Fibroblast of skin of scalp (primary cell): ENCODE measurements at places on chromosomes 3 and 15.
A peak's percentile ranks its signal among the peaks of the same experiment; 100 is the strongest.

DNA sequence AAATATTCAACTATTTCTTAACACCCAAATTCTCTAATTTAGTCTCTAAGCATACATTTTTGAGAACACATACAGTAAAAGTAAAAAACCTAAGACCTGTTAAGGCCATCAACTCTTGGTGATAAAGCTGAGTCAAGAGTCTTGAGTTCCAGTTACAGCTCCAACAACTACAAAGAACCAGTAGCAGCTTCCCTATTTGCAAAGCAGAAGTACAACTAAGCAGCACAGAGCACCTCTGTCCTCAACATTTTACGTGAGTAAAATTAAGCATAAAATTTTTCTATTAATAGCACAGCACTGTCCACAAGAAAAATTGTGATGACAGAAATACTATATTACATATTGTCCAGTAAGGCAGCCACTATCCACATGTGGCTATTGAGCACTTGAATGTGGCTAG is 4.4 kb downstream of the PCOLCE2 start:
- DNase-seq: no peak

DNA sequence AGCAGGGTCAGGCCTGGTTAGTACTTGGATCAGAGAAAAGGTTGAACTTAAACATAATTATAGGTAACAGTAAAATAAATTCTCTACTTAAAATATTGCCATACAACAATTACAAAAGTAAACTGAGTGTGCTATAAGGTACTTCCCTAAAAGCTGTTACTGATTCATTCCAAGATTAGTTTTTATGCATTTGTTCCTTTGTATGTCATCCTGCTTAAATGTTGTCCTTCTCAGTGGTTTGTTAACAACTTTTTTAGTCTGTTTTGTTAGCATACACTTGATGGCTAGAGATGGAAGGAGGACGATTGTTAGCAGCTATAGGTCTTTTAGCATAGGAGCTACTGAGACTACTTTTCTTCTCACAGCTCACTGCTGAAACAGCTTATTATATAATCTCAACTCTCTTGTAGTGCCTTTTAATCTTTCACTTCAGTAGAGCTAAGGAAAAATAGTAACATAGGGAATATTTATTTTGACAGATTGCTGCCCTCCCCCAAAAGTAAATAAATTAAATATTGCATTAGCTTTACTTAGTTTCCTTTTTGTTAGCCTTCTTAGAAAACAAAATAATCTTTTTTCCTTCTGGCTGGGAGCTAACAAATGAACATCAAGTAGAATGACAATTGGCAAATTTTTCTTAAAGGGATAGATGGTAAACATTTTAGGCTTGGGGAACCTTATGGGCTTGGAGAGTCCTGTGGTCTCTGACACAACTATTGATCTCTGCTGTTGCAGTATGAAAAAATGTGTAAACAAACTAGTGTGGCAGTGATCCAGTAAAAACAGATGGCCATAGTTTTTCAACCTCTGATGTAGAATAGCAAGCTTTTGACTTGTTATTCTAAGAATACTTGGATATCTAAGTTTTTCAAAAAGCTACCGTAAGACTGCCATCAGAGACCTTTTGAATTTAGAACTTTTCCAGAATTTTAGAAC is 39.5 kb downstream of the USP8 start:
- DNase-seq: peak; percentile 25

GRCh38 chr3:138451595-138452162 is 17.3 kb downstream of the ESYT3 start:
- no peak for DNase-seq

GRCh38 chr3:174333640-174334039 is 525.5 kb upstream of the NAALADL2 start:
- no peak for DNase-seq

DNA sequence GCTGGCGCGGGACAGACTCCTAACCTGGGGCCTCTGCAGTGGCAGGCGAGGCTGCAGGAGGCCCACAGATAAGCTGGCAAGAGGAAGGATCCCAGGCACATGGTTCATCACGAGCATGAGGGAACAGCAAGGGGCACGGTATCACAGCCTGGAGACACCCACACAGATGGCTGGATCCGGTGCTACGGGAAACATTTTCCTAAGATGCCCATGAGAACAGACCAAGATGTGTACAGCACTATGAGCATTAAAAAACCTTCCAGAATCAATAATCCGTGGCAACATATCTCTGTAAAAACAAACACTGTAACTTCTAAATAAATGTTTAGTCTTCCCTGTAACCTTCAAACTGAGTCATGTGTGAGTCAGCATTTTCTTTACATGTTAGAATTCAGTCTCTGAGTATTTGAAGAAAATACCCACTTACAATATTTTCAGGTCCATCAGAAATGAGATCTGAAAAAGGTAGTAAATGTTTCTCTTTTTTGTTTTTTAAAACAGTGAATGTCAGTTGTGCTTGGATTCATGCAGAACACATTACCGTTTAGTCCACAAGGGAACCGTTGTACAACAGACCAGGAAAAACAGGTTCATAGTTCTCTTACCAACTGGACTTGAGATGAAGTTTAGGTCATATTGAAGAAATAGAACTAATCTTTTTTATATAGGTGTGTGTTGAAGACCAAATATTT is 75.9 kb downstream of the BOC start:
- peak; percentile 62 for DNase-seq

GRCh38 chr3:31661993-31662670 is 129.4 kb downstream of the STT3B start:
- no peak for DNase-seq

DNA sequence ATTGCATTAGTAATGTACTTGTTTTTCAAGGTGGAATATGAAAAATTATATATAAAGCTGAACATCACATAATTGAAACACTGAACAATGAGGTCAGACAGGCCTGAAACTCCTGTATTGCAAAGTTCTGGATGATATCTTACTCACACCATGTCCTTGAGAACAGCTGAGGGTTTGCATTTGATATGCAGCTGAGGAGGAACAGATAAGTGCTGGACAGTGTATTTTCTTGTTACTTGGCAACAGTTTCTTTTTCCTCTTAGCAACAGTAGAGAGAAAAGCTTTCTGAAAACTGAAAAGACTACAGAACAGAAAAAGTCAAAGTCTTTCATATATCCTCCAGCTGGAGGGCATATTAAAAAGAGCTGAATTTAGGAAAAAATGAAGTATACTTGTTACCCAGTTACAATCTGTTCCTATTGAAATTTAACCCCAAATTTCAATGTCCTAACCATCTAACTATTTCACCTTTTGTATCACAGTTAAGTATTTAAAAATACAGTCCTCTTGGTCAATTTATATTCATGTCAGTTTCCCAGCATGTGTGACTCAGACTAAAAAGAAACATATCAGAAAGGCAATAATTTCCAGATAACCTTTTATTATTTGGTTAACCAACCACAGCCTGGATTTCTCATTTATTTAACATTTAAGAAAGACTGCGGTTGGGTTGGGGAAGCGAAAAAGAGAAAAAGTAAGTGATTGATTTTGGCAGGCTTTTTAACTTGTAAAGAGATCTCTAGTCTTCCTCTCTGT is 733.0 kb upstream of the DPPA4 start:
- DNase-seq: no peak

DNA sequence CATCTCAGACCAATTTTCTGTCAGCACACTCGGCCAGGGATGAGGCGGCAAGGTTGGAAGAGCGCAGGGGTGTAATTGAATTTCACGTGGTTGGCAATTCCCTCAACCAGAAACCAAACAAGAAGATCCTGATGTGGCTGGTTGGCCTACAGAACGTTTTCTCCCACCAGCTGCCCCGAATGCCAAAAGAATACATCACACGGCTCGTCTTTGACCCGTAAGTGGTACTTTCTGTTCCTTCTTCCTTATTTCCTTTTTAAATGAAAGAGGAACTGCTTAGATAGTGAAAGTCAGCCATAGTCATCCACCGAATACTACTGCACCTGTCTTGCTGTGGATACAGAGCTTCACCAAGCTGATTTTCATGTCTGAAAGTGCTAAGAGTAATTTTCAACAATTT is 60.1 kb downstream of the SGO1 start:
- no peak for DNase-seq

GRCh38 chr3:26713091-26713490 is 90.5 kb downstream of the LRRC3B start:
- no peak for DNase-seq

DNA sequence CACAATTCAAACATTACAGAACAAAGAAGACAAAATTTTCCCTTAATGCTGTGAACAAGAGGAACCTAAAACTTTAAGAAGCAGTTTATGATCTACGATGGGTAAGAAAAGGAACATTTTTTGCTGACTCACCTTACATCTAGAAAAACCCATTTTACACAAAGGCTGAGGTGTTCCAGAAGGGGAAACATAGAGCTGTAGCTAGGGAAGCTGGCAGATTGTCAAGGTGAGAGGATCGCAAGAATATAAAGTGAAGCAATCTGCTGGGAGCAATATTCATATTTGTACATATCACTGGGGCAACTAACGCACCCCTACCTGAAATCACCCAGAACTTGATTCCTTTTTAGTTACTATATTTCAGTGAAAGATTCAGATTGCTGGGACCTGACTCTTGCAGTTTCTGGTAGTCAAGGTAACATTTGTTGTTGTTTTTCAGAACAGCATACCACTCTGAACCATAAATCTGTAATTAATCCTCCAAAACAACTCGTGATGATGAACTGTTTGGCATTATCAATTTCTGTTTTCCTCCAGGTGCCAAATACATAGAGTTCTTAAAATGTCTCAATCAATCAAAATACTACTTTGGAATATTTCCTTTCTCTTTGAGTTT is 184.1 kb upstream of the LRRC3B start:
- DNase-seq: no peak

GRCh38 chr3:30169487-30169886 is 436.9 kb upstream of the TGFBR2 start:
- no peak for DNase-seq

- no peak for DNase-seq
These were observed 90.2 kb downstream of the CHSY1 start for GRCh38 chr15:101161656-101162055.

- DNase-seq: no peak
These were observed 78.4 kb upstream of the RAD18 start for GRCh38 chr3:9041626-9042025.

DNA sequence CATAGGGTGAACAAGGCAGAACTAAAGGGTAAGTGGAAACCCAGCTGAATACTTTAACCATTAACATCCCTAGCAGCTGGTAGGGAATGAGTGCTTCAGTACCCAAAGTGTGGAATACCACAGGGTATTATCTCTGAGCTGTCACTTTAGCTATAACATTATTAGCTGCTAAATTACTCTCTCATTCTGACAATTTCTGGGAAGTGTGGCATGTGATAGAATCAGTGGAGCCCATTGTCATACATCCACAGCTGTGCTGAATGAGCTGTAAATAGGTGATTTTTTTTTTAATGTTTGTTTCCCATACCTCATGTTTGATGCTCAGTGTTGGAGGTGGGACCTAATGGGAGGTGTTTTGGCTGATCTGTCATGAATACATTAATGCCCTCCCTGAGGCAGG is 894.3 kb downstream of the DIPK2A start:
- no peak for DNase-seq

DNA sequence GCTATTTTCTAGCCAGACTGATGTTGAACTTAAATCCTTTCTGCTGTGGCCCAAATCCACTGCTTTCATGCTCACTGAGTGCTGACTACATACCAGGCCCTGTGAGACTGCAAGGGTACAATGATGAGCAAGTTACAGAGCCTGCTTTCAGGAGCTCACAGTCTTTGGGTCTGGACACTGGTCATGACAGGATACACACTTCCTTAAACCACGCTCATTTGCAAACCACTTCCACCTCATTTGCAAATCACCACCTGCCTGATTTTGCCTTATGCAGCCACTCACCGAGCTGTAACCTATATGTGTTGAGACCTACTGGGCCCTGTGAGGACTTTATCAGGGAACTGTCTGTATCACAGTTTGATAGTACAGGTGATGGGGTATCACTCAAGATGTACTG is 50.2 kb upstream of the LRRC58 start:
- DNase-seq: no peak

DNA sequence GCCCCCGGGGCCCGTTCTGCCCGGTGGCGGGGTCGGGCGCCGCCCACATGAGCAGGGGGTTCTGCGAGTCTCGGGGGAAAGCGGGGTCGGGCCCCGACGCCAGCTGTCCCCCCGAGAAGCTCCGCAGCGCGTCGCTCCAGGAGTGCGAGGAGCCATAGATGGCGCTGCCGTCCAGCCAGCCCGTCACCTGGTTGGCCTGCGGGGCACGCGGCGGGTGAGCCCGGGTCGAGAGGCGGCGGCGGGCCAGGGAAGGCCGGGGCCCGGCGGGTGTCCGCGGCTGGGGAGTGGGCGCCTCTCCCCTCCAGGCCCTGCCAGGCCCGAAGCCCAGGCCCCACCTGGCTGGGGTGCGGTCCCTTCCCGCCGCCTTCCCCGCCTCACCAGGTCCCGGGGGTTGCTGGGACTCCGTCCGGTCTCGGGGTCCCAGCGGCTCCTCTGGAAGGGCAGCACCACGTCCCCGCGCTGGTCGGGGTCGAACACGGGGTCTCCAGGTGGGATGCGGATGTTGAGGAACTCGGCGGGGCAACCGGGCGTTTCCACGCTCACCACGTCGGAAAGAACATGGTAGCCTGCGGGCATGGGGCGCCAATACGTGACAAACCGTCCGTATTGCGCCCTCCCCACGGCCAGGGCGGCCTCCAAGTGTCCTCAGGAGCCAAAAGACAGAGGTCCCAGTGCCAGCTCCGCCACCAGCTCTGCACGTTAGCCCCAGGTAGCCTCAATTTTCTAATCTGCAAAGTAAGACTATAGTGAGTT is 2.4 kb downstream of the DUOX2 start:
- DNase-seq: no peak
